Regular cardiac myocyte (primary cell): ENCODE measurements at places on chromosomes 11 and 22. TPM values are rescaled to one million over a fixed set of nuclear protein-coding genes. Genes with fewer than 3 reads are reported as not detected.

Gene MIOX
- under 0.01 TPM in 1 of 2 replicates, not detected in the other for total RNA-seq

Gene PLAAT4
- total RNA-seq = 10.0 and 13.2 TPM in 2 replicates

Gene IGLL1
- total RNA-seq = not detected in 2 replicates

Gene LRRC56
- 0.38 and 0.56 TPM in 2 replicates for total RNA-seq

Gene DEFB131B
- not detected in 2 replicates for total RNA-seq

Gene OR5A1
- not detected in 2 replicates for total RNA-seq

Gene MPEG1
- not detected in 2 replicates for total RNA-seq
